ENCODE measurements at places on chromosomes 5 and 9.

GRCh38 chr9:89815061-89815902 is 210.5 kb downstream of the GADD45G start:
- DNase-seq: no peak

DNA sequence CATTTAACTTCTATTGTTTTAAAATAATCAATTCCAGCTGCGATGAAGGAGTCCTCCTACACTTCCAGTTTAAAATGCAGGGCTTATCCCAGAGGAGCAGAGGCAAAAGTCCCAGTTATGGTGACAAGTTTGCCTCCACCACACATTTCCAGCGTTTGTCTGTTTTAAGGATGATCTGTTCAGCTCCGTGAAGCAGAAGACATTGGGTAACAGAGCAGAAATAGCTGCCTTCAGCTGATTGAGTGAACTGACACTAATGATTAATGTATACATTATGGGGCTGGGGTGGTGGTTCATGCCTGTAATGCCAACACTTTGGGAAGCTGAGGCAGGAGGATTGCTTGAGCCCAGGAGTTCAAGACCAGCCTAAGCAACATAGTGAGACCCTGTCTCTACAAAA is 127.6 kb downstream of the HSD17B3 start:
- no peak for DNase-seq

DNA sequence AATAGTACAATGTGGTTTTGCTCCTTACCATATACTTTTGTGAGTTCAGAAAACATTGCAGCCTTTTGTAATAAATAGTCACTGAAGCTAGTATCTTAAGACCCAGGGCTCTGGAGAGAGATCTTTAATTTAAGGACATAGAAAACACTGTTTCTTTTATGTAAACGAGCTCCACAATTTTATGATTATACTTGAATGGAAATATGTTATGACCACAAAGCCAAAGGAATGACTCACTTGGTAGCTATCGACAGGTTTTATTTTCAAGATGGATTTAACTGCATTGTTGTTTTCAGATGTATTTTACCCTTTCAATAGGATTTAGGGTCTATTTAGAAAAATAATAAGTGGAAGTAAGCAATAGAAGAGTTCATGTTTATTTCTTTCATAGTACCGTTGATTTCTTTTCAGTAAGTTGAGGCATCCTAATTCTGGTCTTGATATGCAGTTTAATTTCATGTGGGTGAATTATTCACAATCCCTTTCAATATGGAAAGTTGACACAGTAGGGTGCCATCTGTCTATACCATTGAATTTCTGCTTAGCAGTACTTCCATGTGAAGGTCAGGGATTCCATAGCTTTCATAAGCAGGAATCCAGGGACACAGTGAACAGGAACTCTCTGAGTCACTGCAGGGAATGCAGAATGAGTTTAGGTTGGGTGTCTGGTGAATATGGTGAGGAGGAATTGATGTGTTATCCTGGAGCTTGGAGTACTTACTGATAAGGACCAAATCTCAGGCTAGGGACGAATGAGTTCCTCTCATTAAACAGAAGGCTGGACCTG is 157.6 kb downstream of the CD180 start:
- DNase-seq: no peak

GRCh38 chr5:10699987-10700386 is 61.0 kb downstream of the DAP start:
- no peak for DNase-seq

Data from bone marrow (tissue), 2 donors.